Activated CD4-positive, alpha-beta memory T cell treated with anti-CD3 and anti-CD28 coated beads for 36 hours (primary cell): ENCODE measurements at places on chromosomes 16 and 17. TPM values are rescaled to one million over a fixed set of nuclear protein-coding genes. Genes with fewer than 3 reads are reported as not detected.

DNA sequence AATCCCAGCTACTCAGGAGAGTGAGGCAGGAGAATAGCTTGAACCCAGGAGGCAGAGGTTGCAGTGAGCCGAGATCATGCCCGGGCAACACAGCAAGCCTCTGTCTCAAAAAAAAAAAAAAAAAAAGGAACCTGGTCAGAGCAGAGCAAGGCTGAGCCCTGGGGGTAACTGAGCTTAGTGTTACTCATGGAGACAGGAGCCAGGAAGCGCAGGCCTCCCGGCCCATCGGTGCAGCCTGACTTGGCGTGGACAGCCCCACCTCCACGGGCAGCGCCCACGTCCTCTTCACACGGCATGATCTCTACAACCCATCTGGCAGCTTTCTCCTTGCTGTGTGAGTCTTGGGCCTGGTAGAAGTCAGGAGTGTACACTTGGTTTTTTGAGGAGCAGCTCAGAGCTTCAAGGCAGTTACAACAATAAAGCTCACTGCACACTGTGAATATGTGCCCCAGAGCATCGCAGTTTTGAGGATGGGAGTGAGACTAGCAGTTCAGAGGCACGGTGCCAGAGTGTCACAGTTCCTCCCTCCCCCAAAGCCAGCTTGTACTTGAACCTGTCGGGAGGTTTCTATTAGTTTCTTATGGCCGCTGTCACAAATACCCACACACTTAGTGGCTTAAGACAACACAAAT is 129.9 kb downstream of the RAP1GAP2 start:
- H3K4me1 ChIP-seq = peaks cover 1% of the 10 kb centered on the region
- H3K27ac ChIP-seq = no peak overlapping the region
- no peak for DNase-seq
- H3K4me3 ChIP-seq = no peak overlapping the region
- peaks cover 3% of the 10 kb centered on the region for H3K36me3 ChIP-seq

GRCh38 chr17:66531851-66532295 is 229.5 kb downstream of the PRKCA start:
- peaks cover 48% of the 10 kb centered on the region for H3K4me1 ChIP-seq
- H3K36me3 ChIP-seq = peaks cover 19% of the 10 kb centered on the region
- no peaks in the 10 kb centered on the region for H3K27me3 ChIP-seq
- H3K4me3 ChIP-seq = no peak overlapping the region
- no peak for DNase-seq

DNA sequence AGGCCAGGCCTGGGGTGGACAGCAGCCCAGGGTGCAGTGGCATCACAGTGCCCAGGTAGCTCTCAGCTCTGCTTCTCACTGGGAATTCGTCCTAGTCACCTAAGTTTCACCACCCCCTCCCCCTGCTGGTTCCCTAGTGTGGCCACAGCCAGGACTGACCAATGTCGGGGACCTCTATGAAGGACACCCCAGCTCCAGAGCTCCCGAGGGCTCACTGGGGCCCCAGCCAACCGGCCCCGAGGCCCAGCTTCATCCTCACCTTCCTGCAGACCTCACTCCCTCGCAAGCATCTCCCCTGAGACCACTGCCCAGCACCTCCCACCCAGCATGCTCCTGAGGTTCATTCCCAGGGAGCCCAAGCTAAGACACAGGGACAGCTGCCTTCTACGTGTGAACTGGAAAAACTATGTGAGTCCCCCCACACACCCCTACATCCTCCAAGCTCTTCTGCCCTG is 4.9 kb downstream of the SPPL2C start:
- H3K36me3 ChIP-seq = no peaks in the 10 kb centered on the region
- H3K4me3 ChIP-seq = no peak overlapping the region
- no peak for DNase-seq
- peaks cover 7% of the 10 kb centered on the region for H3K27me3 ChIP-seq
- no peaks in the 10 kb centered on the region for H3K4me1 ChIP-seq

Gene WDR90
- 52.8 TPM for total RNA-seq

- H3K27me3 ChIP-seq = no peaks in the 10 kb centered on the region
- no peak overlapping the region for H3K4me3 ChIP-seq
- no peak overlapping the region for H3K27ac ChIP-seq
- H3K4me1 ChIP-seq = no peaks in the 10 kb centered on the region
Measured at GRCh38 chr16:89678258-89678657, 8.2 kb upstream of the CDK10 start.

DNA sequence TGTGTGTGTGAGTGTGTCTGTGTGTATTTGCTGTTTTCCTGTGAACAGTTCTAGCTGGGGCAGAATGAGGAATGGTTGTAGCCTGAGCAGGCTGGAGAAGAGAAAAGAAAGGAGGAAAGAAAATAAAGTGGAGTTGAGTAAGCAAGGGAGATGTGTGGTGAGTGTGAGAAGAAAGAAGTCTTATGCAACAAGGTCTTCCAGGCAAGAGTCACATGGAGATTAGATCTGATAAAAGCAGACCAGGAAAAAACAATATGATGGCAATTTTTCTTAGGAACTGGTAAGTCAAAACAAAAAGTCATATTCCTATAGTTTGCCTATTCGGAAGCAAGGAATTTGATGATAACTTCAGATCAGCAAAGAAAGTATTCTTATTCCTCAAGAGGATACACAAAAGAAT is 125.0 kb downstream of the HS3ST3A1 start:
- H3K27me3 ChIP-seq = peaks cover 17% of the 10 kb centered on the region
- no peak overlapping the region for H3K27ac ChIP-seq
- no peaks in the 10 kb centered on the region for H3K36me3 ChIP-seq
- no peaks in the 10 kb centered on the region for H3K4me1 ChIP-seq

DNA sequence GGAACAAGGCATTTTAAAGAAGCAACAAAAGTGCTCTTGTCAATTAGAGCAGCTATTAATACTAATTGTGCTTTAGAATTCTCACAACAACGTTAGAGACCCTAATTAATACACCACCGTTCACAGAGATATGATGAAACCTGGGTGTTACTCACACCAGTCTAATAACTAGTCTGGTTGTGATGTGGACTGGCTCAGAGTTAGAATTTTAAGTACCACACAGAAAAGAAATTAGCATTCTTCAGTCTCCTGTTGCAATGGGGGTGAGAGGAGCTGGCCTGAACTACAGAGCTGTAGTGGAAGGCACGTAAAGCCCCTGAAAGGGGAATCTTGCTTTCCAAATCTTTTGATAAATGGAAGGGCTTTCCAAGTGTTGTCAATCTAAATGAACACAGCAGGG is 240.8 kb upstream of the TOX3 start:
- H3K4me1 ChIP-seq = no peaks in the 10 kb centered on the region
- H3K4me3 ChIP-seq = no peak overlapping the region
- H3K27me3 ChIP-seq = no peaks in the 10 kb centered on the region
- no peaks in the 10 kb centered on the region for H3K36me3 ChIP-seq

DNA sequence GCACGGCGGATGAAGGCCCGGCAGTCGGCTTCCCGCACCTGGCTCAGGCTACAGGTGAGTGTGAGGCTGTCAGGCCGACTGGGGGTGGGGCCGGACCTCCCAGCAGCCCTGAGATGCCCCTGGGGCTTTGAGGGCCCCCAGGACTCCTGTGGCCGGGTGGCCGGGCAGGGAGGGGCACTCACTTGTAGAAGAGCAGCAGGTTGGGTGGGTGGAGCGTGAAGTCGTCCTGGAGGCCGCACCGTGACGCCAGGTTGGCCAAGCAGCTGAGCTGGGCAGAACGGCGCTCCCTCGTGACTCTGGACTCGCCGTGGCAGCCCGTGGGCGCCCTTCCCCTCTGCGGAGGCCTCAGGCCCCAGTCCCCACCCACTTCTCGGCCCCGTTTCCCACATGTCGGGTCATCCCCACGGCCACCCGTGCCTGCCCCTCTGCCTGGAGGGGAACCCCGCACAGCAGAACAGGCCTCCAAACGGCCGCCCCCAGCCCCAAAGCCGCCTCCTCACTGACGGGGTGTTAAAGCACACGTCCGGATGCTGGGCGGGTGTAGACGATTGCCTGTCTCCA is 12.9 kb downstream of the RPUSD1 start:
- peaks cover 2% of the 10 kb centered on the region for H3K27me3 ChIP-seq
- no peak overlapping the region for H3K27ac ChIP-seq
- H3K4me1 ChIP-seq = no peaks in the 10 kb centered on the region
- no peak overlapping the region for H3K4me3 ChIP-seq
- H3K36me3 ChIP-seq = no peaks in the 10 kb centered on the region
- DNase-seq = no peak

DNA sequence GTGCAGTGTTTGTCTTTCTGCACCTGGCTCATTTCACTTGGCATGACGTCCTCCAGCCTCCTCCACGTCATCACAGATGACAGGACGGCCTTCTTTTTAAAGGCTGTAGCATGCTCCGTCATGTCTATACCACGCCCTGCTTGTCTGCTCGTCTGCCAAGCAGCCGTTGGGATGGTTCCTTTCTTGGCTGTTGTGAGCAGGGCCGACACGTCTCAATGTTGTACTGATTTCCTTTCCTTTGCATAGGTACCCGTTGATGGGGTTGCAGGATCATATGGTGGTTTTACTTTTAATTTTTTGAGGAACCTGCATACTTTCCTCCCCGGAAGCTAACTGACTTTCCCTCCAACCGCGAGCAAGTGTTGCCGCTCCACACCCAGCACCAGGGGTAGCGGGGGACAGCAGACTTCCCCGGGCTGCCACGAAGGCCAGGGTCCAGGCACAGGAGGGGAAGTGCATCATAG is 212.2 kb upstream of the ZNF469 start:
- no peak overlapping the region for H3K4me3 ChIP-seq
- H3K27me3 ChIP-seq = peaks cover 20% of the 10 kb centered on the region
- H3K4me1 ChIP-seq = peaks cover 2% of the 10 kb centered on the region
- H3K36me3 ChIP-seq = no peaks in the 10 kb centered on the region
- no peak for DNase-seq
- H3K27ac ChIP-seq = no peak overlapping the region

Gene KCNAB3
- 5.3 TPM for total RNA-seq

Gene COX10
- total RNA-seq = 23.6 TPM

DNA sequence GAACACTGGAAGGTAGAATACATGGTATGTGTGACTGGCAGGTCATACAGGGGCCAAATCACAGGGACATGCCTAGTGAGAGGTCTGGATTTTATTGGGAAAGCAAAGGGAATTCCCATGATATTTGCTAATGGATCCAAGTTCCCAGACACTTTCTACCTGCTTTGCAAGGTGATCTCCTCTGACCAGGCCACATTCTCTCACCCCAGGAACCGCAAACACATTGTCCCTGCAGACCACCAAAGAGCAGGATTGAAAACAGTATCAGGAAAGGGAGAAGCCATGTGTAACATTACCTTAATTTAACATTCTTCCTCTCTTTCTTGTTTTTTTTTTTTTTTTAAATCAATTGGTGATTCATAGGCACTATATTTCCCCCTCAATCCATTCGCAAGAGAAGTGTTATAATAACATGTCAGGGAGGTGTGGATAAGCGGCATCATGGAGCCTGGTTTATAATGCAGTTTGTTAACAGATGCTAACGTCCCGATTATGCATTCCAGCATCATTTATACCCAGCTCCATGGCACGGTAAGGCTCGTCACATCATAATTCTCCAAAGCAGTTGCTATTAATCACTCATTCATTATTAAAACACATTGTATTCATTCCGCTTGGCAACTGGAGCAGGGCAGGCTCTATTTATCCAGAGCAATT is 155.1 kb upstream of the CCL2 start:
- H3K27me3 ChIP-seq = peaks cover 3% of the 10 kb centered on the region
- no peaks in the 10 kb centered on the region for H3K4me1 ChIP-seq
- no peaks in the 10 kb centered on the region for H3K36me3 ChIP-seq
- no peak for DNase-seq
- no peak overlapping the region for H3K4me3 ChIP-seq
- H3K27ac ChIP-seq = no peak overlapping the region

GRCh38 chr17:4332296-4332970 is 34.0 kb downstream of the UBE2G1 start:
- no peak for DNase-seq
- no peak overlapping the region for H3K27ac ChIP-seq
- peaks cover 8% of the 10 kb centered on the region for H3K36me3 ChIP-seq
- H3K27me3 ChIP-seq = no peaks in the 10 kb centered on the region
- no peak overlapping the region for H3K4me3 ChIP-seq
- H3K4me1 ChIP-seq = peaks cover 57% of the 10 kb centered on the region

Gene KRT33B
- not detected for total RNA-seq

DNA sequence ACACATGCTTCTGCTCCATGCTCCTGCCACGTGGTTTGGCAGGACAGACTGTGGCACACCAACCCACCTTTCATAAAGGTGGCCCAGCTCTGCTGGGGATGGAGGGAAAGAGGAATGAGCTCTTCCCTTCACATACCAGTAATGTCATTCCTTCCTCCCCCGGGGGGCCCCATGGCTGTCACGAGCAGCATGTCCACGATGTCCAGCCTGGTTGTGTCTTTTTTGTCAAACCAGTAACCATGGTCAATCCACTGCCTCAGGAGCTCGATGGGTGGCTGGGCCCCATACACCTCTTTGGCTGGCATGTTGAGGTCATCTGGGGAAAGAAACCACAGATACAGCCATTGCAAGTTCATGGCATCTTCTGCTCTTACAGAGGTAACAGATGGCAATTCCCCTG is 96.6 kb downstream of the LYRM1 start:
- H3K27ac ChIP-seq = no peak overlapping the region
- no peak overlapping the region for H3K4me3 ChIP-seq
- peaks cover 1% of the 10 kb centered on the region for H3K27me3 ChIP-seq
- no peaks in the 10 kb centered on the region for H3K4me1 ChIP-seq

DNA sequence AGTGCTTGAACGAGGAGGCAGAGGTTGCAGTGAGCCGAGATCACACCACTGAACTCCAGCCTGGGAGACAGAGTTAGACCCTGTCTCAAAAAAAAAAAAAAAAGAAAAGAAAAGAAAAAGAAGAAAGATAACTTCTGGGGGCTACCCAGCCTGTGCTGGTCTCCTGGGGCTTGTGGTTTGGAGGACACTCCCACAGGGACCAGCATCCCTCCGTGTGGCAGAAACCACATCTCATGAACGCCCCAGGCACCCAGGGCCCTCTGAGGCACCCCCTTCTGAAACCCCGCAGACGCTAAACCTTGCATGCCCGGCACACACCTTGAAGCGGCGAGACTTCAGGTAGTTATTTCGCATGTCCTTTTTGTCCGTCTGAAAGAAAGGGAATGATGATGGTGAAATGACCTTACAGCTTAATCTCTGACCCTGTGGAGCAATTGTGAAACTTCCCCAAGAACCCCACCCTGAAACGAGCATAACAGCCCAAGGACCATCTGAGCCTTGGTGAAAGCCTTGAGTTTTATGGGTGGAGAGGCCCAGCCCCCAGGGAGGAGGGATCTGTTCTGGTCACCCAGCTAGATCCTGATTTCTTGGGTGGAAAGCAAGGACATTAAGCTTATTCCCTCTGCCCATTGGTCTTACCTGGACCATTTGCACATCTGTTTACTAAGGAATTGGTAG is 55.0 kb downstream of the CNGB1 start:
- H3K36me3 ChIP-seq = no peaks in the 10 kb centered on the region
- no peak overlapping the region for H3K4me3 ChIP-seq
- no peak overlapping the region for H3K27ac ChIP-seq
- H3K27me3 ChIP-seq = no peaks in the 10 kb centered on the region

GRCh38 chr16:71520550-71520949 is 5.7 kb upstream of the CHST4 start:
- no peaks in the 10 kb centered on the region for H3K36me3 ChIP-seq
- peaks cover 5% of the 10 kb centered on the region for H3K27me3 ChIP-seq
- no peak for DNase-seq
- H3K27ac ChIP-seq = no peak overlapping the region

Gene ADAP2
- 1.3 TPM for total RNA-seq

GRCh38 chr17:69954241-69954925 is 120.6 kb upstream of the KCNJ16 start:
- DNase-seq = no peak
- no peaks in the 10 kb centered on the region for H3K36me3 ChIP-seq
- no peaks in the 10 kb centered on the region for H3K27me3 ChIP-seq
- no peak overlapping the region for H3K27ac ChIP-seq
- H3K4me1 ChIP-seq = no peaks in the 10 kb centered on the region

Gene P2RX1
- 0.44 TPM for total RNA-seq

- no peak overlapping the region for H3K4me3 ChIP-seq
- H3K27ac ChIP-seq = no peak overlapping the region
- H3K4me1 ChIP-seq = peaks cover 8% of the 10 kb centered on the region
Measured at GRCh38 chr16:24041834-24042631, 206.2 kb downstream of the PRKCB start.
